Peyer's patch (tissue), 4 donors: ENCODE measurements at places on chromosomes 5 and 9. TPM values are rescaled to one million over a fixed set of nuclear protein-coding genes. Genes with fewer than 3 reads are reported as not detected.

- H3K4me3 ChIP-seq: no peak overlapping the region
- no peak for DNase-seq
- no peaks in the 10 kb centered on the region for H3K27me3 ChIP-seq
- H3K36me3 ChIP-seq: no peaks in the 10 kb centered on the region
- H3K4me1 ChIP-seq: no peaks in the 10 kb centered on the region
- H3K27ac ChIP-seq: no peak overlapping the region
Measured at GRCh38 chr5:158837908-158838307, 261.8 kb downstream of the EBF1 start.

DNA sequence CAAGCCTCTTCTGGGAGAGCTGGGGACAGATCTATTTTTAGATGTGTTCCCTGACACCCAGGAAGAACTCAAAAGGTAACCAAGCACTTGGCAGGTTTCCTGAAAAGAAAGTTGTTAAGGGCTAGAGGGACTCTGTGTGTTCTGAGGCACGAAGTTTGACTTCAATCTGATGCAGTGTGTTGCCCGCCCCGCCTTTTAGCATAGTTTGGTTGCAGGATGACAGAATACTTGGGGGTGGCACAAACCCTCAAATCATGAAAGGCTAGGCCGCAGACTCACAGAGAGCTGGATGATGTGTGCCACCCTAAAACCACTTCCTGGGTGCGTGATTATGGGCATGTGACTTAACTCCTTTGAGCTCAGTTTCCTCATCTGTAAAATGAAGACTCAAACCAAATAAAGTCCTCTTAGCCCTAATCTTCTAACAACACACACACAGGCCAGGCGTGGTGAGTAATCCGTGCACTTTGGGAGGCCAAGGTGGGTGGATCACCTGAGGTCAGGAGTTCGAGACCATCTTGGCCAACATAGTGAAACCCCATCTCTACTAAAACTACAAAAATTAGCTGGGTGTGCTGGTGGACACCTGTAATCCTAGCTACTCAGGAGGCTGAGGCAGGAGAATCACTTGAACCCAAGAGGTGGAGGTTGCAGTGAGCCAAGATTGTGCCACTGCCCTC lies 12.8 kb upstream of the NDFIP1 start:
- H3K4me3 ChIP-seq: no peak overlapping the region
- H3K36me3 ChIP-seq: no peaks in the 10 kb centered on the region
- no peak for DNase-seq
- H3K27ac ChIP-seq: no peak overlapping the region

- no peak overlapping the region for H3K4me3 ChIP-seq
- no peaks in the 10 kb centered on the region for H3K4me1 ChIP-seq
- H3K36me3 ChIP-seq: no peaks in the 10 kb centered on the region
- H3K27me3 ChIP-seq: no peaks in the 10 kb centered on the region
Measured at GRCh38 chr5:133904641-133905040, 63.8 kb downstream of the C5orf15 start.

- no peaks in the 10 kb centered on the region for H3K4me1 ChIP-seq
- DNase-seq: no peak
- H3K27me3 ChIP-seq: no peaks in the 10 kb centered on the region
- H3K4me3 ChIP-seq: no peak overlapping the region
Measured at GRCh38 chr5:146291421-146292074, 47.1 kb upstream of the POU4F3 start.

DNA sequence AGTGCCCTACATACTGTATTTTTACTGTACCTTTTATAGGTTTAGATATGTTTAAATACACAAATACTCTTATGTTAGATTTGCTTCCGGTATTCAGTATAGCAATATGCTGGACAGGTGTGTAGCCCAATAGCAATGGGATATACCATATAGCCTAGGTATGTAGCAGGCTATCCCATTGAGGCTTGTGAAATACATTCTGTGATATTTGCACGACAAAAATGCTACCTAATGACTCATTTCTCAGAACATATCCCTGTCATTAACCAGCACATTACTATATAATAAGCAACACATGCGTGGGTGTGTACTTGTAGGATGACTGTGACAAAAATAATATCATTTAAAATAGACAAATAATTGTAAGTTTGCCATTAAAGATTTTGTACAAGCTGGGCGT lies 208.8 kb downstream of the MRPS30 start:
- H3K27me3 ChIP-seq: no peaks in the 10 kb centered on the region
- H3K27ac ChIP-seq: no peak overlapping the region
- no peaks in the 10 kb centered on the region for H3K36me3 ChIP-seq
- H3K4me1 ChIP-seq: no peaks in the 10 kb centered on the region
- DNase-seq: no peak

Gene DMRT2
- total RNA-seq: not detected

Gene PDCD1LG2
- total RNA-seq: not detected

Gene LCN10
- 6.4 TPM for total RNA-seq

Gene SPTAN1
- total RNA-seq: 268 TPM
